ENCODE measurements at places on chromosomes 12 and 14.

DNA sequence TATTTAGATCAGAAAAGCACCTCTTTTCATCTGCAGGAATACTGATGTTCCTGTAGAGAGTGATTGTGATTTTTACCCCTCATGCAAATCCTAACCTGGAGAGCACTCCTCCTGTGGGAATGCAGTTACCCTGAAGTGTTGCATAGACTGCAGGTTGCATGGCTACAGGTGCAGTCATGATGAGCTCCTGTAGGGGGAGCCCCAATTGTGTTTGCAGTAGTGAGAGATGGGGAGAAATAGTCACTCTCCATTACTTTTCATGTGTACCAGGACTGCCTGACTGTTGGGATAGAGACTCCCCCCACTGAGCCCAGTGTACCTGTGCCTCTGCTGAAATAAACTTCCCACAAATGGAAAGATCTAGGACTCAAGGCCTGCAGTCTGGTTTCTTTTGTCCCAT is 1086.5 kb downstream of the SLC6A15 start:
- DNase-seq, result no peak

DNA sequence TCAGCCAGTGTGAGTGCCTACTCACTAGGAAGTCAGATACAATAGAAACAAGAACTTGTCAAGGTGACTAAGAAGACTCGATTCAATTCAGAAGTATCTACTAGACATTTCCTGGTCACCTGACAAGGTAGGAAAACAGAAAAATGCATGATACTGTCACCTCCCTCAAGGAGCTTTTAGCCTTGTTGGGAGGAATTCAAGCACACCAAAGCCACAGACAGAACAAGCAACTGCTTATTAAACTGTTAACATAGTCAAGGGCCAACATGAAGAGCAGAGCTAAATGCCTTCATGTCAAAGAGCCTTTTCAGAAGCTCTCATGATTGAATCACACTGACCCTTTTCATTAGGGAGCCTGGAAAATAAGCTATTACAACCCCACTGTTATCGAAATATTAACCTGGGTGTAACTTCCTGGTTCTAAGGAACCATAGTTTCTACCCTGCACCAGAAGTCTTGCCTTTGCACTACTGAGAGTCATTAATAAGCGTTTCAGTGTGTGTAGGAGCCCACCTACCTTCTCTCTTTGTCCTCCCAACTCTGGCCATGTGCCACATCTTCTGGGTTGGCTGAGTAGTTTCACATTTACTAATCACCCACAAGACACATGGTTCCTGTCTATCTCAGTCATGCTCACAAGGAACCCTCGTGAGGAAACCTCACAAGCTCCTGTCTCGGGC is 31.0 kb upstream of the LGALS3 start:
- no peak for DNase-seq

DNA sequence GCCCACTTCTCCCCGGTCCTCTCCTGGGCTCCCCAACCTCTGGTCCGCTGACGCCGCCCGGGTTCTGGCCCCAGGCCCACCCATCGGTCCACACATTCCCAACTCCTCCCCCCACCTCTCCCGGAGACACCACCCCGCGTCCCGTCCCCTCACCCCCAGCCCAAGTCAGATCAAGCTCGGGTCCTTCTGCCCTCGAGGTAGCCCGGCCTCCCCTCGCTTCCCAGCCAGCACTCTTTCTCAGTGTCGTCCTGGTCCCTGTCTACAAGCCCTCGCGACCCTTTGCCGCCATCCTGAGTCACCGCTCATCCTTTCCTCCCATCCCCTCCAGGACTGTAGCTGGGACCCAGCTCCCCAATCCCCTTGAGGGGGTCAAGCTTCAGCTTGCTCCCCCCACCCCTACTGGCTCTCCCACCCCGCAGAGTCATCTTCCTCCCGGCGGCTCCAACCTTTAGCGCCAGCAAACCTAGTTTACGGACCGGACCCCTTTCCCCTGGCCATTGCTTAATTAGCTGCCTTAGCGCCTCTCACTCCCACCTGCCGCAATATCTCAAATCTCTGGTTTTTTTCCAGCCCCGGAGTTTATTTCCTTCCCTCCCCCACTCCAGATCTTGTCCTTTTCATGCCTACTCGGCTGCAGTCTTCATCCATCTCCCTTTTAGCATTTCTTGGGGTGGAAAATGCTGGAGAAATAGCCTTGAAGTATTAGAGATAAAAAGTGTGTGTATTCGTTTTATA is 1.1 kb downstream of the PPP4R4 start:
- DNase-seq, result peak; percentile 72

- DNase-seq, result peak; percentile 17
These were observed 3.7 kb downstream of the KERA start for GRCh38 chr12:91053951-91054715.

DNA sequence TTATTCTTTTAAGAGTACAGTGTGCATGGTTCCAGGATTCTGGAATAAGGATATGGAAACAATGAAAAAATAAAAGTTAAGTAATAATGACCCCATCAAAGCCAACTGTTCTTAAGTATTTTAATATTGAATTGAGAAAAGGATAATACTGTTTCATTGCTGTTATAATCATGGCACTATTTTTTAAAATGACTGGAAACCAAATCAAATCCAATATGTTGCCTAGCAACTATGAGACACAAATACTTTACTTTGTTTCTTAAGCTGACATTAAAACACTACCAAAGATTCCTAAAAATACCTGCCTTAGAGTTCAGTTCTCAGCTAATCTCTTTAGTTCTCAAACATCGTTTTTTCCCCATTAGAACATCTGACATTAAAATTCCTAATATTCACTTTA is 66.4 kb upstream of the OTOGL start:
- no peak for DNase-seq

GRCh38 chr14:96246539-96246847 is 9.5 kb upstream of the BDKRB1 start:
- DNase-seq, result no peak

DNA sequence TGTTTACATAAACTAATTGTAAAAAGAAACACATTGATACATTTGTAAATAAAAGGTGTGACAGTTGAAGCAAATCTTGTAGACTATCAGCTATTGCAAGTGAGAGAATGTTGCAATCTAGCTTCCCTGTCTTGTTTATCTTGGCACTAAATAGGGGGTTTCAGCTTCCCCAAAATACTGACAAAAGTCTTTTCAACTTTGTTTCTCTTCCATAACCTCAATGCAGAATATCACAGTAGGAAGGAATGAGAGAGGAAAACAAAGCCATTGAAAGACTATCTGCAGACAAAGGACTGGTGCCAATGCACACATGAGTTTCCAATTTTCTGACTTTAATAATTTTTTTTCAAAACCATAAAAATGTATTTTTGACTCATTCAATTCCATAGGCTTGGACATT is 886.2 kb upstream of the MGAT4C start:
- DNase-seq, result no peak

DNA sequence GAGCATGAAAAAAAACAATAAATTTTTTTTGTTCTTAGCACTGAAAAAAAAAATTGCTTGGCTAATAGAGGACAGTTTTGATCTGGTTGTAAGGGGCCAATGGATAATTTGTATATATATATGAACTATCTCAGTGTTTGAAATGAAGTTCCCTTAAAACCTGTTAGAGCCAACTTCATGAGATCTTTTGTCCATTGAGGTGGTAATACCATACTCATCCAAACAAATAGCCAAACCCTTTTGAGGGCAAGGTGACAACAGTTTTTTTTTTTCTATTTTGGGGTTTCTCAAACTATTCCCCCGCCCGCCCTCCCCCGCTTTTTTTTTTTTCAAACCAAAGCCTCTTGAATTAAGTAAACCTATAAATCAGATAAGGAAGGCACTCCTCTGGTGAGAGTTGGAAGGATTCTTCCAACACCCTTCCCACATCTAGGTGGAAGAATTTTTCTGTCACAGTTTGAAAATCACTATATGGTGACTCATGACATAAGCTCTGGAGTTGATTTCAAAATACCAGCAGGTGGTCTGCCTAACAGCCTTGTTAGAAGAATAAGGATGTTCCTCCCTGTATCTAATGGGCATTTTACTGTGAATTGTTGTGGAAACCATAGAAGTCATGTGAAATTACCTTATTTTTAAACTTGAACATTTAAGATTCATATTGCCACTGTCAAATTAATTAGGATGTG is 10.2 kb downstream of the ARHGAP5 start:
- DNase-seq, result no peak

GRCh38 chr12:119060847-119061796 is 79.8 kb downstream of the SRRM4 start:
- DNase-seq, result no peak

- DNase-seq, result no peak
These were observed 5.9 kb downstream of the PSMB5 start for GRCh38 chr14:23028799-23029198.

GRCh38 chr12:28869197-28869596 is 279.9 kb upstream of the FAR2 start:
- DNase-seq, result no peak

DNA sequence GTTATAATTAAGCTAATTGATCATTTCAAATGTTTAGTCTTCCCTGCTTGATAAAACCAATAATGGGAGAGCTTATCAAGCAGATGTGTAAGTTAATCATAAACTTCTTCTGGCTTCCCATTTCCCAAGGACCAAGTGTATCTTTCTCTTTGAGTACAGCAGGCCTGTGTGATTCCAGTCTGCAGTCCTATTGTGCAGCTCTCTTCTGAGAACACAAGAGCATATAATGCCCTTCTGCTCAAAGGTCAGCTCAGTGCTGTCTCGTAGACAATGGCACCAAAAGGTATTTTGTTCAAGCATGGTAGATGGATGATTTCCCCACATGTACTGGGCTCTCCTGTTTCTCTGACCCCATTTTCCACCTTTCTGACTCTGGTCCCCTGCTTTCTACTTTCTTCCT is 101.8 kb upstream of the DYRK2 start:
- no peak for DNase-seq

GRCh38 chr14:51715742-51716141 is 64.0 kb downstream of the FRMD6 start:
- DNase-seq, result no peak

GRCh38 chr12:51351913-51352532 is 5.5 kb upstream of the CELA1 start:
- DNase-seq, result no peak

DNA sequence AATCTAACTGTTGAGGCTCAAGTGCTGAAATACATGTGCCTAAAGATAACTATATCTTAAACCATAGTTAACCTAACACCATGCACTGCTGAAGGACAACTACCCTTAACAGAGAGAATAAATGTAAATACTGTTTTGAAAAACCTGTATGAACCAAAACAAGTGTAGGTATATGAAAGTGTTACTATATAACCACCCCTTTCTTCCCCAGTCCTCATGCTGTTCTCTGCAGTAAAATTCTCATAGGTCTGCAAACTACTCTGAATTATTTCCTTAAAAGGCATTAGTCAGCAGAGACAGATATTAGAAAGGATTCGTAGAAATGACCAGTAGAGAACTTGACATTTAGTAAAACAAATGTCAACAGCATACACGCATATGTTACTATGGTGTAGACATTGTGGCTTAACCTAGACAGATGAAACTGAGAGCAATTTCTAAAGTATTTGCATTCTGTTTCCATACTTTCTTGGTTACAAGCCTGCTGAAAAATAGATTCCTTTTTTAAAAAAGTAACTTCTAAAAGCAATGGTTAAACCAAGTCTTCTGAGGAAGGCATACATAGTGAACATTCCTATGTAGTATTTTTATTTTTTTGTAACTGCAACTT is 13.9 kb downstream of the CSRP2 start:
- no peak for DNase-seq

DNA sequence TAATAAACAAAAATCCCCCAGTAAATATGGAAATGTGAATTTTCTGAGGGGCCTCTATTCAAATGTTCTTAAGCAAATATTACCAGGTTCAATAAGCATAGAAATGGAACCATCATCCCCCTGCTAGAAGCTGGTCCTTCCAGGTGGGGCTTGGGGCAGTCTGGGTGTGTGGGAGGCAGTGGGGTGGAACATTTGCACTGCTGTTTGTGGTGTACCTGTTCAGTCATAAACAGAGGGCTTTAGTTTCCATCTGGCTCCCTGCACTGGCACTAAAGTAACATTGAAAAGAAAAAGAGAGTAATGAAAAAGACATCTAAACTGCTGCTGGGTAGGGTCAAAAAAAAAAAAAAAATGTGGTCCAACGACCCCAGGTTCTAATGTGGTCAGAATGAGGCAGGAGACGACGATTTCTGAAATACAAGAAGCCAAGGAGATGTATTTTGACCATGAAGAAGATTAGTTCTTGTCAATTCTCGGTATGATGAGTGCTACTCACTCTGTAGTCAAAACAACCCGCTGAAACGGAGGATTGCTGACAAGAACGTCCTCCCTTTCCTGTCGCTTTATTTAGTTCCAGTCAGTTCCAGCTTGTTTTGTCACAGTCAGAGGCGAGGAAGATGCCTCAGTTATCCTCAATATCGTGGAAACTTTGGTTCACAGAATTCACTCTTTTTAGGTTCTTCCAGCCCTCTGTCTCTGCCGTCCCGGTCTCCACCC is 44.2 kb upstream of the MANSC4 start:
- DNase-seq, result no peak

- DNase-seq, result no peak
These were observed 89.5 kb upstream of the TMPO start for GRCh38 chr12:98425859-98426258.

DNA sequence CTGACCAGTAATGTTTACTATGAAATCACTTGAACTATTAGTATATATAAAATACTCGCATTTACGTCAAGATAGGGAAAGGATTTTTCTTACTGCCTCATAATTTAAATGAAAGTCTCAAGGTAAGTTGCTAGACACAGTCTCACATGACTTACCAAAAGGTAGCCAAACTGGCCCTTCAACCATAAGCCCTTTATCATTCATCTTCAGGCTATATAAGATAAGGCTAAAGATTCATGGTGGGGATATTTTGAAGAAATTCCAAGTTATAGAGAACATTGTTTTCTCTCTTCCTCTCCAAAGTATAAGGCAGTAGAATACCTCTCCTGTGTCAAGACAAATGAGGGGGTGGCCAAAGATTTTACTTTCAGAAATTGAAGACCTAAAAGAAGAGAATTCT is 23.4 kb downstream of the KIF21A start:
- DNase-seq, result no peak

DNA sequence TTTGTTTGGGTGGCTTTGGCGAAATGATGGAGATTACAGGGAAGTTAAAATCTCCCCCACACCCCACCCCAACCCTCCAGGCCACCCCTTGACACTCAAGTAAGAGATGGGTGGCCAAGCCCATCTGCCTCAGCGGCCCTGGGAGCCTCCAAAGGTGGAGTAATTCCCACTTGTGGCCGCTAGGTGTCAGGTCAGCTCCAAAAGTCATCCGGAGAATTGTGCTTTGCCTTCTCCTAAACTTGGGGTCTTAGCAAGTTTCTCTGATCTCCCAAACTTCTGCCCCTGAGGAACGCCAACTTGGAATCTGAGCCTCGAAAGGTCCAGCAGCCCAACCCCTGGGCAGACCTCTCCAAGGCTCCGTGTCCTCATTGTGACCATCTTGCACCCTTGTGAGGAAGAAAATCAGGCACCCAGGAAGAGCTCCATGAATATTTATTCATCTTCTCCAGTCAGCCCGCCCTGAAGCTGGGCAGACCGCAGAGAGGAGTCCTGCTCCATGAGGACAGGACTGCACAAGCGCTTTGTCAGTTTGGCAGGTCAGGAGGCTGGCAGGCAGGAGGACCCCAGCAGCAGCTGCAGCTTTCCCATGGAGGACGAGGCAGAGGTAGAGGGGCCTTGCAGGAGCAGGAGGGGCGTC is 46.7 kb downstream of the LRRC74A start:
- DNase-seq, result peak; percentile 70

- DNase-seq, result no peak
These were observed 14.4 kb upstream of the FIGNL2 start for GRCh38 chr12:51862947-51863346.

- DNase-seq, result no peak
These were observed 33.8 kb downstream of the KCNK10 start for GRCh38 chr14:88289234-88289633.

Measured in ovary (tissue), 10 donors.